ENCODE measurements at places on chromosomes 3 and 15.

DNA sequence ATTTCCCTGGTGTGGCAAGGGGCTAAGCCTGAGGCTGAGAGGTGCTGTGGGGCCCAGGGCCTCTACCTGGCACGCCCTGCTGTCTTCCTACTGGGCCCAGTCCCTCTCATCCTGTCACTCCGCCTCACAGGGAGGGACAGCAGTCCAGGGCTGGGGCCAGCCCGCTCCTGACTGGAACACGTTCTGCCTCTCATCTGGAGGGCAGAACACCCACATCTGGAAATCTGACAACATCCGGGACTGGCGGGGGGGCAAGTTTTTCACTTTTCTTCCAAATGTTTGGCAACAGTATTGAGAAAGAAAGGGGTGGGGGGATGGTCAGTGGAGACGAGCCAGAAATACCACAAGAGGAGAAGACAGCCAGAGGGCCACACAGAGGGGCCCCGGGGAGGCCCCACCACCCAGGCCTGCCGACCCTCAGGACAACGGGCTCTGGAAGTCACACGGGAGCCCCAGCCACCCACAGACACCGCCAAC, 1.8 kb upstream of the MYL3 start:
- DNase-seq = no peak

DNA sequence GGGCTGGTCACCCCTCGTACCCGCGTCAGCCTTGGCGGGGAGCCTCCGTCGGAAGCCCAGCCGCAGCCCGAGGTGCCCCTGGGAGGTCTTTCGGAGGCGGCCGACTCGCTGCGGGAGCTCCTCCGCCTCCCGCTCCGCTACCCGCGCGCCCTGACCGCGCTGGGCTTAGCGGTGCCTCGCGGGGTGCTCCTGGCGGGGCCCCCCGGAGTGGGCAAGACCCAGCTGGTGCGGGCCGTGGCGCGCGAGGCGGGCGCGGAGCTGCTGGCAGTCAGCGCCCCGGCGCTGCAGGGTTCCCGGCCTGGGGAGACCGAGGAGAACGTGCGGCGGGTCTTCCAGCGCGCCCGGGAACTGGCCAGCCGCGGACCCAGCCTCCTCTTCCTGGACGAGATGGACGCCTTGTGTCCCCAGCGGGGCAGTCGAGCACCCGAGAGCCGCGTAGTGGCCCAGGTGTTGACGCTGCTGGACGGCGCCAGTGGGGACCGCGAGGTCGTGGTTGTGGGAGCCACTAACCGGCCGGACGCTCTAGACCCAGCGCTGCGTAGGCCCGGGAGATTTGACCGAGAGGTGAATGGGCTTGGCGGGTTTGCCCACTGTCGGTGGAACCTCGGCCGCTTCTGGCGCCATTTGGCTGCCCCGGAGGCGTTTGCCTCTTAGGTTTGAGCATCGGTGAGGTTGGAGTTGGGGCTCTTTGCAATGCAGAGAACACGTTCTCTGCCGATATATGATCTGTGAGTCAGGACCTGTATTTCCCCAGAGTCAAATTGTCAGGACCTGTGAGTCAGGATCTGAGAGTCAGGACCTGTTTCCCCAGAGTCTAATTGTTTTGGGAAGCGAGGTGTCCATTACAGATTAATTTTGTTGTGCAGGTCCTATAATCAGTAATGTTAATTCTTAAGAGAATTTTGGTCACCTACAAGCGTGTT, 24.9 kb upstream of the GATM start:
- peak; percentile 22 for DNase-seq

DNA sequence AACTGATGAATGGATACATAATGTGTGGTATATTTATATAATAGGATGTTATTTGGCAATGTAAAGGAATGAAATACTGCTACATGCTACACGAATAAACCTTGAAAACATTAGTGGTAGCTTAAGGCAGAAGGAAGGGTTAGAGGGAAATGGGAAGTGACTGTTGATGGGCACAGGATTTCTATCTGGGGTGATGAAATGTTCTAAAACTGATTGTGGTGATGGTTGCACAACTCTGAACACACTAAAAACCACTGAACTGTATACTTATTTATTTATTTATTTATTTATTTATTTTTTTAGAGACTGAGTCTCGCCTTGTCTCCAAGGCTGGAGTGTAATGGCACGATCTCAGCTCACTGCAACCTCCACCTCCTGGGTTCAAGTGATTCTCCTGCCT, 24.8 kb upstream of the SHISA5 start:
- DNase-seq = no peak

GRCh38 chr3:133849346-133849745, 43.7 kb downstream of the SRPRB start:
- no peak for DNase-seq

GRCh38 chr3:43627360-43627759, 5.5 kb upstream of the ANO10 start:
- DNase-seq = no peak

GRCh38 chr15:98684436-98684835, 36.1 kb downstream of the IGF1R start:
- no peak for DNase-seq

- no peak for DNase-seq
Measured at GRCh38 chr15:77415450-77416147, 4.3 kb downstream of the PEAK1 start.

GRCh38 chr3:114499976-114500375, 206.1 kb downstream of the TIGIT start:
- DNase-seq = no peak

GRCh38 chr15:88132499-88132898, 124.0 kb downstream of the NTRK3 start:
- DNase-seq = no peak

GRCh38 chr15:36897834-36898233, 202.5 kb downstream of the MEIS2 start:
- no peak for DNase-seq

GRCh38 chr3:78090382-78090781, 1050.5 kb downstream of the ROBO2 start:
- DNase-seq = no peak

GRCh38 chr3:129312671-129313414, 34.2 kb downstream of the HMCES start:
- DNase-seq = no peak

GRCh38 chr3:55615694-55616295, 128.7 kb upstream of the WNT5A start:
- DNase-seq = no peak

DNA sequence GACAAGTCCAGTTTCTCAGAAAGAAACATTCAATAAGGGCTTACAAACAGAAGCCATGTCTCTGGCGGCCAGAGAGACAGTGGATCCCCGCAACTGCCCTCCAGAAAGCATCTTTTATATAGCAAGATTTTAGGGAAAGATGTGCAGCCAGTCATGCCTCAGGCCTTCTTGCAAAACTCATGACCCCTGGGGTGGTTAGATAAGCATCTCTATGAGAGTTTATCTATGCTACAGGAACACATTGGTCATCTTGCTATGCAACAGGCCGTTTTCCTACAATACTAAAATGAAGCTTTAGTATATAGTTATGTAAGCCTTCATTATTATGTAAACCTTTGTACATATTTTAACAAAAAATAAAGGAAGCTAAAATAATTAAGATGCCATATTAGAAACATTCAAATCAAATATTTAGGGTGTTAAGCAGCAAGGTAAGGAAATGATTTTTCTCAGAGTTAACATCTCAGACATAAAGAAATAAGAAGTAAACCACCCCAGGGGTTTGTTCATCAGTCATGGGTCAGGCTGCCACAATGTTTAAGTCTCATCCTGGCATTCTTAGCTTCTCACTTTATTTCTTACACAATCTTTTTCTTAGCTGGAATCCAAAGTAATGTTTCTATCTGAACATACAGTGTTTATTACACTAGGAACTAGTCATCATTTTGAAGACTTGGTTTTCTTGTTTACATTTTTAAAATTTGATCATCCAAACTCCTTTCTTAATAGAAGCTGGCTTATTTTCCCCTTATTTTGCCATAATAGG, 6.3 kb upstream of the FSIP1 start:
- no peak for DNase-seq

- no peak for DNase-seq
Measured at GRCh38 chr15:101201411-101202174, 50.3 kb downstream of the CHSY1 start.

Data from SHP77 (cell line).